Trophoblast cell (in vitro differentiated cells and primary cell): ENCODE measurements at places on chromosomes 2 and 18.

- DNase-seq: peak; percentile 31
Measured at GRCh38 chr2:220985561-220985960, 586.5 kb downstream of the EPHA4 start.

DNA sequence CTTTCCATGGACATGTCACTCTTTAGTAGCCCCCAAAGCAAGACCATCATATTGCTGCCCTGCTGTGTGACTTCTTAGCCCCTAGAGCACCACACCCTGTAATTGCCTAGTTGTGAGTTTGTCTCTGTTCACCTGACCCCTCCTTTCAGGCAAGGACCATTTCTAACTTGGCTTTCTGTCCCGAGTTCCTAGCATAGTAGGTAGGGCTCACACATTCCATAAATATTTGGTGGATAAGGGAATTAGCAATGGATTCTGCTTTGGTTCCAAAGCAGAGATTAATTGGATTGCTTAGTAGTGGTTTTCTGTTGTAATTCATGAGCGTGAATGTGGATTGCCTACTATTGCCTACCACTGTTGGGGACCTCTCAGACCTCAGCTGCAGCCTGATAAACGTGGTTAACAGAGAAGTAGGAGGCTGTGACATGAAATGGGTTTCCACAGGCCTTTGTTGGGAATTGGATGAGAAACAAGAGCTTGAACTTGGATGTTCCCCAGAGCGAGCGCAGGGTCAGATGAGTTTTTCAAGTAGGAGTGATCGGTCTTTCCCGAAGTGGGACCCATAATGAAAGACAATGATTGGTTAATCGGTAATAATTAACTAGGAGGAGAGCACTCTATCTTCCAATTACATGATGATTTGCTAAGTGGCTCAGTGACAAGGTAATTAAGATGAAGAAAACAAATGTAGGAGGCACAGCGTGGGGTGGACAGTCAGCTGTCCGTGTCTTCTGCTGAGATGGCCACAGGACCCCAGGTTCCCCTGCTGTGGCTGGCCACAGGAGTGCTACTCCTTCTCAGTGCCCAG is 13.4 kb upstream of the UGT1A1 start:
- no peak for DNase-seq

GRCh38 chr18:62772860-62773584 is 57.7 kb downstream of the PHLPP1 start:
- DNase-seq: no peak

DNA sequence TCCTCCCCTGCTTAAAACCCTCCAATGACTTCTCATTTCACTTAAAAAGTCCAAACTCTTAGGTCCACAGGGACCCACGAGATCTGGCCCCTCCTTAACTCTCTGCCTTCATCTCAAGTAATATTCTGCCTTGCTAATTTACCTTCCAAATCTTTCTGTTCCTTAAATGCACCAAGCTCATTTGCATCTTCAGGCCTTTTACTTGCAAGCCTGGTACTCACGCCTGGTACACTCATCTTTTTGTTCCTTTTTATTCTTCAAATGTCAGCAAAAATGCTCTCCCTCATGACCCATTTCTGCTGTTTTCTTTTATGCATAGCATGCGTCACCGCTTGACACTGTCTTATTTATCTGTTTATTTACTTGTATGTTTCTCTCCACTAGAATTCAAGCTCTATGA is 2.7 kb upstream of the WIPF1 start:
- DNase-seq: no peak

DNA sequence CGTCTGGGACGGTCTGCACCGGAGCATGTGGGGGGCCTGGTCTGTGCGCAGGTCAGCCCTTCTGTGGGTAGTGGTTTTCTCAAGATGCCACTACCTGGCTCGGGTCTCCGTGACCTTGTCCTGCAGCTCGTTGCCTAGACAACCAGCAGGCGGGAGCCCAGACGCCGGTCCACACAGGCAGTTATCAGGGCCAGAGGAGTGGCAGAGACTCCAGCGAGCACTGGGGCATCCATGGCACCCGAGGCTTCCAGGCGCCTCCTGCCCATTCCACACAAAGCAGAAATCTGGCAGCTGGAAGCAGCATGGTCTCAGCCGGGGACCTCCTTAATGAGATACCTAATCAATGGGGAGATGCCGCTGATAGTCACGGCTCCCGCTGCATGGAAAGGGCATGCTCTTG is 156.1 kb downstream of the FAM210A start:
- no peak for DNase-seq

GRCh38 chr2:5826979-5827655 is 134.9 kb downstream of the SOX11 start:
- DNase-seq: no peak
